NCI-H2107 (cell line): ENCODE measurements at places on chromosomes 3 and 15.

- no peak for DNase-seq
Measured at GRCh38 chr3:125022206-125022605, 33.6 kb downstream of the HEG1 start.

- DNase-seq, result peak; percentile 72
Measured at GRCh38 chr3:139689708-139690228, 12.0 kb upstream of the NMNAT3 start.

- no peak for DNase-seq
Measured at GRCh38 chr3:184337399-184337714, at the start of gene FAM131A. Gene FAM131A (plus strand): TSS chr3:184337600. CDS start chr3:184337631, 31 bp downstream.

- DNase-seq, result no peak
Measured at GRCh38 chr3:2934541-2934940, 175.6 kb downstream of the IL5RA start.

DNA sequence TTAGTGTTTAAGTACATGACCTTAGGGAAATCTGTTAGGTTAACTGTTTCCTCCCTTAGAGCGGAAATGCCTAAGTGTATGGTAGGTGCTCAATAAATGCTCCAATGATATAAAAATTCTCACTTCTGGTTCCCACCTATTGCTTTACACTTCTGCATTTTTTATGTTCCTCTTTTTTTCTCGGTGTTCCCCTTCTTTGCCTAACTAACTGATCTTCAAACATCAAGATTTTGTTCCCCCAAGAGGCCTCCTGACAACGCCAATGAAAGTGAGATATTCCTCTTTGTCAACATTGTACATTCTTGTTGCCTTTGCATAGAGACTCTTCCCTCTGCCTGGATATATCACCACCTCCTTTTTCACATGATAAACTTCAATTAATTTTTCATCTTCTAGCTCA, 17.4 kb downstream of the SLC35A5 start:
- no peak for DNase-seq

DNA sequence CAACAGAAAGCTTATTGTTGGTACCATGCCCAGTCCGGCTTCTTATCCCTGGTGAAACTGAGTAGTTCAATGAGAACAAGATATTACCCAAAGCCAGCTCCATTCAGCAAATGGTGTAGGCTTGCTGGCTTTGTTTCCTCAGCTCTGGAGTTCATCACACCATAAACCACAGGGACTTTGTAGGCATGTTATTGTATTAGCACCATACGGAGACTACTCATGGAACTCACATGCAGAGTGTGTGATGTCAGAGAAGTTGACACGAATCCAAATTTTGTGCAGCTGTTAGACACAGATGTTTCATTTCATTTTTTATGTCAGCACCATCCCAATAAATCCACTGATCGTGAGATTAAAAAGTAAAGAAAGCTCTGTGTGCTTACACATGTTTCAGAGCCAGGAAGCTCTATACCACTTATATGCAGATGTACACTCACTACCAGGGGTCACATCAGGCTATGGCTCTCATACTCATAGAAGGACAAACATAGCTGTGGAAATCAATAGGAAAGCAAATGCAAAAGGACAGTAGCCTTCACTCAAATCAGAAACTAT, 63.4 kb upstream of the LEKR1 start:
- DNase-seq, result no peak

- no peak for DNase-seq
Measured at GRCh38 chr3:196216089-196216564, at the start of gene SLC51A. Gene SLC51A (plus strand): TSS chr3:196216534. CDS start chr3:196216713, 179 bp downstream.

DNA sequence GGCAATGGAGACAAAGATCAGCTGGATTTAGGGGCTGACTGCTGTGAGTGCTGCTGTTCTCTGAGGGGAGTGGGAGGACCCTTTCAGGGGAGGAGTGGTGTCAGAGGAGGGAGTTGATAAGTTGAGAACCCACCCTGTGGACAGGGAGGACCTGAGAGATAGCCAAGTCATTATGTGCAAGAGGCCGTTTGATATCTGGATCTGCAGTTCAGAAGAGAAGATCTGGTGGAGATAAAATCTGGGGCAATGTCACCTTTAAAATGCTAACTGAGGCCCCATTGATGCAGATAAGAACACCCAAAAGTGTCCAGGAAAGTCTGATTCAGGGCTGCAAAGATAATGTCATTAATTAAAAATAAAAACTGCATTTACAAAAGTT, 256.1 kb upstream of the HES1 start:
- DNase-seq, result no peak

- no peak for DNase-seq
Measured at GRCh38 chr3:87367736-87368135, 91.4 kb upstream of the POU1F1 start.

- DNase-seq, result no peak
Measured at GRCh38 chr15:52584414-52584813, 15.6 kb upstream of the ARPP19 start.

GRCh38 chr3:8851703-8852102, 82.3 kb upstream of the OXTR start:
- no peak for DNase-seq

DNA sequence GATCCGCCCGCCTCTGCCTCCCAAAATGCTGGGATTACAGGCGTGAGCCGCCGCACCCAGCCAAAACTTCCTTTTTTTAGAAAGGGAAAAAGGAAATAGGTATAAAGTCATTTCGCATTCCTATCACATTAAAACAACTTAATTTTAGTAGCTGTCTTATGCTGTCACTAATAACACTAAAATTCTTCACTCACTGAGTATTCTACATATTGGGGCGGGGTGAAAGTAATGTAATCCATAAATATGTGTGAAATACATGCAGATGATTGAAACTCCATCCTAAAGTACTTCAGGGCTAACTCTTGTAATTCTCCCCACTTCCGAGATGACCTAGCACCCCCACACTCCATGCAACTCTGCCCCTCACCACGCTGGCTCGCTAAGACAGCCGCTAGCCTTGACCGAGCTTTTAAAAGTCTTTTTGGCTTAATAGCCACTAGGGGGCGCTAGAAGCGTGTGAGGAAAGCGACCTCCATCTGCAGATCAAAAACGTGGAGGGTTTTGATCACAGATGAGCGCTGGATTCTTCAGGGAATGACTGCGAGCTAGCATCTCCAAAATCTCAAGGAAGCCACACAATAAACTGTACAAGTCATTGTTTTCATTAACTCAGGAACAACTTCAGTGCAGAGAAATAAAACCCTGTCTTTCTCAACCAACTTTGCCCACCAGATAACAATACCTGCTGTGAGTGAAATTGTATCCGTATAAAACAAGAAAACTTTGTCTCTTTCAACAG, 129.3 kb upstream of the IGF1R start:
- DNase-seq, result peak; percentile 30

DNA sequence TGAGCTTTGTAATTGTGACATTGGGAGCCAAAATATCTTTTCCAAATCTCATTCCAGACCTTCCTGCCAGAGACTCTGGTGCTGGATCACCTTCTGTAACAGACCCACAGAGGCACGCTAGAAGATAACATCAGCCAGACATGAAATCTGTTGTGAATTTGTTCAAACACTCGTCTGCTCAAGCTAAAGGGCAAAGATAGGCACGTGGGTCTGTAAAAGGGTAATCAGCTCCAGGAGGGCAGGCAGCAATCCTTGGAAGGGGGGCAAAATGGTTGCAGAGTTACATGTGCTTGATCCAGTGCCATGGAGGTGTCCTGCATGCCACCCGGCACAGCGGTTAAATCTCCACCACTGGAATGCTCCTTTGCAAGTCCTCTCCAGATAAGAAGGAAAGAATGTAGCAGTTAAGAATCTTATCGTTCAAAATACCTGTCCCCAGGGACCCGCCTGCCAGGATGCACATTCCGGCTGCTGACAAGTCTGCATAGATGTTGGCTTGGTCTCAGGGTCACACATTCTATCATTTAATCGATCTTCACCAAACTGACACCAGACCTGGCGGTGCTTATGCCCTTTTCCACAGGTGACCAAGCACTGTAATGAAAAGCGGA, 74.8 kb downstream of the ADAMTS9 start:
- DNase-seq, result no peak

DNA sequence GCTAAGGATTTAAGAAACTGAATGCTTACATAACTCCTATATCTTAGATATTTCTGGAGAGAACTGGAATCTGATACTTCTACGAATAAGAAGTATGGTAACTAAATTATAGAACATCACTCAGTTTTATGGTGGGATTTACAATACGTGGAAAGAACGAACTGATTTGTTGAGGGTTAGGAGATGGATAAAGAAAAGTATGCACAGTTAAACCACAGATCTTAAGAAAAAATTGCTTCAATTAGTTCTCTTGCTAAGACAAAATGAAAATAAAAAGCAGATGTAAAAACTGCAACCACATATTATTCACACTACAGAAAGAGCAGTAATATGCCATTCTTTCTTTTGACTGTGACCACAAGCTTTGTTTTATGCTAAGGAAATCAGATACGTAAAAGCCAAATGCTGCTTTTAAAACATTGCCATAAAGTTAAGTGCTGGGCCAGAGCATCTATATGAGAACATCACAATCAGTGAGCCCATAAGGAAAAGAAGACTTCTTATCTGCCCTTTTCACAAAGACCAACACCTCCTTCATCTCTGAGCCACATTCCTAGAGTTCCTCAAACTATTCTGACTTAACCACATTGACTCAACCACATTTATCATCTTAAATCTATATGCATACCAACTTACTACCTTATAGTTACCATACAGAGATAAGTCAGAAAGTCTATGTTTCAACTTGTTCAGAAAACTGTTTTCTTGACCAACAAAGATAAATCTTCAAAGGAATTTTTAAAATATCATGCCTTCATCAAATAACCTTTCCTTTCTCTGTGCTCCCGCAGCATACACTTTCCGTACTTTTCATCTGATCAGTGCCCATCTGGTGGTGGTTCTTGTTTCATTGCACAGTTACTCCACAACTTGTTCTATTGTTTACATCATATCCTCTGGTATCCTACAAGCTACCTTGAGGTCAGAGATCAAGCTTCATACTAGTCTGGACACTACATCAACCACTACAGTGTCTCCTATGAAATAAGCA, 61.7 kb downstream of the FSIP1 start:
- DNase-seq, result no peak

DNA sequence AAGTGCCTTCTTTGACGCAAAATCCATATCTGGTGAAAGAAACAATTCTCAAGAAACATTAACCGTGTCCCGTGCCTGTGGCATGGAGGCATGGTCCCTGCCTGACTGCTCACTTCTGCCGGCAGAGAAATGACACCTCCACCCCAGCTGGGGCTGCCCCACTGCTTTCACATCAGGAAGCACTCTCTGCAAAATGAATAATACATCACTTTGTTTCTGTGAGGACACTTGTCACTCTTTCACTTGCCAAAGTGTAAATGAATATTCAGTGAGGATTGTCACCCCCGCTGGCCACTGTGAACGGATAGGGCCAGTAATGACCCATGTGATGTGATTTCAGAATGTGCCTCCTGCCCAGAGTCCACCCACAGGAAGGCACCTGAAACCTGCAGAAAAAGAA, 31.1 kb upstream of the SLC24A5 start:
- no peak for DNase-seq

GRCh38 chr15:63986751-63987341, 59.4 kb downstream of the DAPK2 start:
- no peak for DNase-seq

DNA sequence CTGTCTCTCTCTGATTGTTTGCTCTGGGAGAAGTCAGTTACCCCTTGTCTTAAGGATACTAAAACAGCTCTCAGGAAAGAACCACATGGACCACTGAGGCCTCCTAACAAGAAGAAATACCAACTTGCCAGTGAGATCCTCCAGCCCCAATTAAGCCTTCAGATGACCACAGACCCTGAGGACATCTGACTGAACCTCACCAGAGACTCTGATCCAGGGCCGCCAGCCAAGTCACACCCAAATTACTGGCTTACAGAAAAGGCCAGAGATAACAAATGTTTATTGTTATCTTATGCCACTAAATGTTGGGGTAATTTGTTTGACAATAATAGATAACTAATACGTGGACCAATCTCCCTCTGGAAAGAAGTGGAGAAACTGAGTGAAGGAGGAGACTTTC, 40.2 kb downstream of the SLC12A8 start:
- no peak for DNase-seq

GRCh38 chr3:30658328-30659052, 52.1 kb downstream of the TGFBR2 start:
- no peak for DNase-seq

DNA sequence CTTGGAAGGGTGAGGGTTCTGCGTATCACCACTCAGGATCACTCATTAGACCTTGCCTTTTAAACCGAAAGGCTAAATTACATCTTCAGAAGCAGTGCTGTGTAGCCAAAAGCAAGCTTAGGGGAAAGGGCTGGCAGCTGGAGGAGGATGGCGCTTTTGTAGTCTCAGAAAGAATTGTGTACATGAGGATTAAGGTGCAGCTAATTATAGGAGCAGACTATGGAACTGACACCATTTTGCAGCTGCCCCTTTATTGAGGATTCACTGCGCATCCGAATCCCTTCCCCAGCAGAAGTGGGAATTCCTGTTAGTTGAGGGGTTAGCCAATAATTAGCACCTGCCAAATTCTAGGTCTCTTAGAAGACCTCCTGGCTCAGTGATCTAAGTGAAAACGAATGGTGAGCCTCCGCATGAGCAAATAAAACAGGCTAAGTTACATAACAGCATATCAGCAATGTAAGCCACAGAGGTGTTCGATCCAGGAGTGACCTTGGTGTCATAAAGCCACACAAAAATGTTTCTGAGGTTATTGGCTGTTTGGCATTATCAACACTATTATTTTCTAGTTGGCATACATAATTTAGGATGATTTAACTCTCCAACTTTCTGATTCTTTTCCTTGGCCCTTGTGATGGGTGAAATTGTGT, 42.6 kb upstream of the SEMA6D start:
- DNase-seq, result no peak

DNA sequence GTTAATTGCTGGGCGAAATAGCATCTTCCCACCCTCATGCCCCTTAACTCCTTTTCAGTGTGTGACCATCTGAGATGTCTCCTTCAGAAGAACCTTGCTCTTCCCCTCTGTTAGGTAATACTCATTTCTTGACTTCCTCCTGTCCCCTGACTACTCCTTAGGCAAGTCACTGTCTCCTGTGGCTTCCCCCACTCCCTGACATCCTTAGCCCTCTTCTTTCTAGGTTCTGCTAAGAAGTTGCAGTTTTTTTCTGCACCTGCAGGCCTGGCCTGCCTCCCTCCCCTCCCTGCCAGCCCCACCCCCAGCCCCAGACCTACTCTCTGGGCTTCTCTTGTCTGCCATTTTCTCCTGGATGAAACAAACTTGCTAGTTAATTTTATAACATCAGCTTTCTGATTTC, 15.2 kb upstream of the EID1 start:
- no peak for DNase-seq

DNA sequence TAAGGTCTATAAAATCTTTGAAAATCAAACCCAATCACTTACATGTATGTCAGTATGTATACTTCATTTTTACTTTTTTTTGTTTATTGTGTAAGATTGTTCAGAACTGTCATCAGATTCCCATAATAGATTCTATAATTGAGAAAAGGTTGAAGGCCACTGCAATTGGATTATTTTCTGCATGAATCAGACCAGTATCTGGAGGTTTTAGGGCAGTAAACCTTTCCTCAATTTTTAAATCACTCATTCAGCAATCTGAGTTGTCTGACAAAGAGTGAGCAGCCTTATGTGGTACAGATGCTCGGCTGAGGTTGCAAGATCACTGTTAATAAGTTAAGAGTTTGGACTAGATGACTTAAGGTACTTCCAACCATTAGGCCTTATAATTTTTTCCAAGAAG, 96.0 kb downstream of the TP63 start:
- DNase-seq, result no peak

GRCh38 chr3:194775266-194775665, 89.6 kb downstream of the FAM43A start:
- no peak for DNase-seq

- no peak for DNase-seq
Measured at GRCh38 chr15:63983061-63983711, 63.1 kb downstream of the DAPK2 start.

- DNase-seq, result no peak
Measured at GRCh38 chr3:70097084-70097483, 97.6 kb downstream of the SAMMSON start.

- DNase-seq, result no peak
Measured at GRCh38 chr15:88398011-88398410, 69.2 kb downstream of the MRPL46 start.
